Fibroblast of lung (primary cell): ENCODE measurements at places on chromosomes 12 and 14. TPM values are rescaled to one million over a fixed set of nuclear protein-coding genes. Genes with fewer than 3 reads are reported as not detected.

Gene SIX1
- 1.8 and 8.3 TPM in 2 replicates for total RNA-seq

DNA sequence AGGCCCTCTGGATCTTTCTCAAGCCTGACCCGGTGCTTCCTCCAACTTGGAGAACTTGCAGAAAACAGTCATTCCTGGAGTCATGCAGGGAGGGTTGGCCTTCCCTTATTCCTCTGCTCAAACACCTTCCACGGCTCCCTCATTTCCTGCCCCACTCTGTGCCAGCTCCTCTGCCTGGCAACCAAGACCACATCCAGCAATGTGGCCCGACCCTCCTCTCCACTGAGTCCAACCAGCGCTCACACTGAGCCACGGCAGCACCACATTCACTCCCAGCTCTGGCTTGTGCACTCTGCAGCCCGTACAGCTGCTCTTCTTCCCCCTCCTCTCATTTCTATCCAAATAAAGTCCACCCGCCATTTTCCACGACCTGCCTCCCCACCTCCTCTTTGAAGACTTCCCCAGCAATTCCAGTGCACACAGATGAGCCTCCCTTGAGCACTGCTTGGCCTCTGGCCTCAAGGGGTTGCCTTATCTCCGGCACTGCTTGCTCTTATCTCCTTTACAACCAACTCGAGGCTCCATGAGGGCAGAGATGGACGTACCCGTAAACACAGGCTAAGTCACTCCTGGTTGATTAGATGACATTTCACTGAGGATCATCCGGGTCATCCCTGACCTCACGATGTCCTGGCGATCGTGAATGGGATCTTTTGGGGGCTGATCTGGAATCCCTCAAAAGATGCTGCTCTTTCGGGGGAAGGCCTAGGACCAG is 5.4 kb downstream of the PGF start:
- DNase-seq: no peak
- no peaks in the 10 kb centered on the region for H3K36me3 ChIP-seq
- H3K4me3 ChIP-seq: no peak overlapping the region
- peaks cover 3% of the 10 kb centered on the region for H3K4me1 ChIP-seq

- H3K36me3 ChIP-seq: peaks cover 6% of the 10 kb centered on the region
- peak within 1 kb of the TSS; percentile 98 for H3K27ac ChIP-seq
- H3K4me3 ChIP-seq: peak within 1 kb of the TSS; percentile 86
- no peaks in the 10 kb centered on the region for H3K27me3 ChIP-seq
- H3K4me1 ChIP-seq: no peaks in the 10 kb centered on the region
Measured at GRCh38 chr14:23095196-23096108, at the start of gene C14orf119. Gene C14orf119, plus strand, starts transcription at chr14:23095505. Its CDS starts 2,154 bp downstream, at chr14:23097659.

- DNase-seq: no peak
- no peaks in the 10 kb centered on the region for H3K36me3 ChIP-seq
- H3K27ac ChIP-seq: no peak overlapping the region
- no peak overlapping the region for H3K4me3 ChIP-seq
- peaks cover 6% of the 10 kb centered on the region for H3K4me1 ChIP-seq
- no peaks in the 10 kb centered on the region for H3K27me3 ChIP-seq
Measured at GRCh38 chr12:6435961-6436715, 8.6 kb upstream of the CD27 start.
